ENCODE measurements at places on chromosomes 1 and 21.

DNA sequence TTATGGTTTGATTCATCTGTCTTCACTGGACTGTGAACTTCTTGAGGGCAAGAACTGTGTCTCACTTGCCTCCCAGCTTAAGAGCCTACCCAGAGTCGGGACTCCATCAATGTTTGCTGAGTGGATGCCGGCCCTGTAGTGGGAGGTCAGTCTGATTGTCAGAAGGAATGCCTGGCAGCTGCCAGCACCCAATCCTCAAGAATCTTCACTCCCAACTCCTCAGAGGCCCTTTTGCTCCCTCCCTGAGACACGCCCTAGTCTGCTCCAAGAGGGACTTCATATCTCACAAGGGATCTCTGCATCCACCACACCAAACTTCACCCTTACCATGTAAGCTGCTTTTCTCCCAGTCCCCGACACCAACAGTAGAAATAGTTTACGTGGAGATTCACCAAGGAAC lies 15.2 kb upstream of the KDM4A start:
- no peak for DNase-seq

DNA sequence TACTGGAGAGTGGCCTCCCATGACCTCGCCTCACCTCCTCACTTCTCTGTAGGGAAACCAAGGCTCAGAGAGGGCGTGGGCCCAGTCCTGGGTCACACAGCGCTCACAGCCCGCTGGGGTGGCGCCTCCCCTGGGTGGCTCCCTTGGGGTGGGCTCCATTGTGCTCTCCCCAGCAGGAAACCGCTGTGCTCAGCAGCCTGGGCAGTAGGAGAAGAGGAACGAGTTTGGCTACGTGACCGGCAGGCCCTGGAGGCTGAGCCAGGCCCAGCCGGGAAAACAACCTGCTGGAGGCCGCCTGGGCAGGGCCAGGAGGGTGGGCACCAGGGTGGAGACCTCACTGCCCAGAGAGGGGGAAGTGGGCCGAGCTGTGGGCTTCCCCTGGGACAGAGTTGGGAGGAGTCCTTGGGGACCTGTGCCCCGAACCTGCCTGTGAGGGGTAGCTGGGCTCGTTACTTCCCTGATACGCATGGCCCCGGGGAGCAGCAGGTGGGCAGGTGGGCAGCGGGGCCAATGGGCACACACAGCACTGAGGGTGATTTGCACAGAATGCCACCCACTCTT lies 15.0 kb upstream of the FAM131C start:
- DNase-seq = no peak

DNA sequence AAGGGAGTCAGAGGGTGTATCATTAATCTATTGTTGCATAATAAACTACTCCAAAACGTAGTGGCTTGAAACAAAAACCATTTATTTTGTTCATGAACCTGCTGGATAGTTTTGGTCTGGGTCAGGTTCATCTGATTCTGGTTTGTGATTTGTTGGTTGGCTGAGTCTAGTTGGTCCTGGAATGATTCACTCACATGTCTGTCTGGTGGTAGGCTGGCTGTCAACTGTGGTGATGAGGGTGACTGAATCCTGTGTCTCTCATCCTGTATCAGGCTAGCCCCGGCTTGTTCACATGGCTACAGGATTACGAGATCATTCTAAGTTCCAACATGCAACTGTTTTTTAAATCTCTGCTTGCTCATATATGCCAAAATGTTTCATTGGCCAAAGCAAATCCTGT lies 22.5 kb upstream of the SIKE1 start:
- DNase-seq = no peak

- no peak for DNase-seq
Measured at GRCh38 chr1:152502496-152503180, 8.0 kb upstream of the LCE5A start.

- no peak for DNase-seq
Measured at GRCh38 chr1:22930240-22930912, 42.3 kb downstream of the LACTBL1 start.

DNA sequence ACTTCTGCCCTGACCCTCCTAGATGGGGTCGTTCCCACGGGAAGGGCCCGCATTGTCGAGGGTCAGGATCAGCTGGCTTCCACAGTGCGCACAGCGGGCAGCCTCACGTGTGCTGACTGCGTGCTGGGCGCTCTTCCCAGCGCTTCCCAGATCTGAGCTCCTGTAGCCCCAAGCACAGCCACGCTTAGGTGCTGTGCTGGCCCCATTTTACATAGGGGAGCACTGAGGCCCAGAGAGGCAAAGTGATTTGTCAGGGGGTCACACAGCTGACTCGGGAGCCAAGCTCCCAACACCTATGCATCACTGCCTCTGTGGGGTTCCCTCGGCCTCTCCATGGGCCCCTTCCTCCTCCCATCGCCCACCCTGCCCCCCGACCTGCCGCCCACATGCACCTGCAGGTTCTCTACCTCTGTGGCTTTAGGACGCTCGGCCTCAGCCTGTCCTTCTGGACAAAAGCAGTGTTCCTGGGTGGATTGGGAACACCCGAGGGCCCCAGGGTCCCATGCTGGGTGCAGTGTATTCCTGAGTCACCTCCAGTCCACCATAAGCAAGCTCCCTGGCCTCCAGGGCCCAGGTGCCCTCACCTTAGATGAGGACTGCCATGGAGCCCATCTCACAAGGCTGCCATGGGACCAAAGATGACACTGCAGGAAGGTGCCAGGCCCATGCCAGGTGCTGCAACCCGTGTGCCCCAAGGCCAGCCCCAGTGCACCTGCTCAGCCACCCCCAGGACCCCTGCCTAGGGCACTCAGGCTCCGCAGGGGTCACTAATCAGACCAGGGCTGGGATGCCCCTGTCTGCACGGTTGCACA lies 23.3 kb downstream of the TFF3 start:
- no peak for DNase-seq

- DNase-seq = no peak
Measured at GRCh38 chr1:179807691-179808485, 64.8 kb downstream of the FAM163A start.

GRCh38 chr1:201114245-201115131 lies 2.3 kb upstream of the CACNA1S start:
- DNase-seq = peak; percentile 47

GRCh38 chr1:6445062-6445763 lies 20.6 kb downstream of the ESPN start:
- DNase-seq = no peak

GRCh38 chr1:3590139-3590763 lies 21.1 kb downstream of the MEGF6 start:
- DNase-seq = no peak

DNA sequence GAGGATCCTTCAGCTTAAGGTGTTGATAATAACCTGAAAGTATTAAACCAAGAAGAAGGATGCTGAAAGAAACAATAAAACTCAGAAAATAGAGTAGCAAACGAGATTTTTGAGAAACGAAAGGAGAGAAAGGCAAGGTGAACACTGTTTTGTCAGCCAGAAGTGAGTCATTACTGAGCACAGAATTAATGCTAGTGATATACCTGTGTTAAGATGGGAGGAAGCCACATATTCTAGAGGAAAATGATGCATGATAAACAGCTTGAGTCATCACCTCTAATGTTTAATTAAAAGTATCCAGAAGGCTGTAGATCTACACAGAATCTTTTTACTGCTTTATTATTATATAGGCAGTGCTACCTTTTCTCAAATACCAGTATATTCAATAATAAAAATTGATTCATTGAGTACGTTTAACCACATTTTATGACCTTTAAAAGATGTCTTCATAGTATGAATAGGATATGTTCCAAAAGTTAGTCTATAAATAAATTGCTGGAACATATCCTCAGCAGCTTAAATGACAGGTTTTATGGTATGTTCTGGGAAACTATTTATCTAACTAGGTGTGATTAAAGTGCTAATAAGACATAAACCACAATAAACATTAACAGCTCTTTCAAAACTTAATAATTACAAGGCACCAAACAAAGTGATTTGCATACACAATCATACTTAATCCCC lies 10.3 kb downstream of the SH3GLB1 start:
- no peak for DNase-seq

DNA sequence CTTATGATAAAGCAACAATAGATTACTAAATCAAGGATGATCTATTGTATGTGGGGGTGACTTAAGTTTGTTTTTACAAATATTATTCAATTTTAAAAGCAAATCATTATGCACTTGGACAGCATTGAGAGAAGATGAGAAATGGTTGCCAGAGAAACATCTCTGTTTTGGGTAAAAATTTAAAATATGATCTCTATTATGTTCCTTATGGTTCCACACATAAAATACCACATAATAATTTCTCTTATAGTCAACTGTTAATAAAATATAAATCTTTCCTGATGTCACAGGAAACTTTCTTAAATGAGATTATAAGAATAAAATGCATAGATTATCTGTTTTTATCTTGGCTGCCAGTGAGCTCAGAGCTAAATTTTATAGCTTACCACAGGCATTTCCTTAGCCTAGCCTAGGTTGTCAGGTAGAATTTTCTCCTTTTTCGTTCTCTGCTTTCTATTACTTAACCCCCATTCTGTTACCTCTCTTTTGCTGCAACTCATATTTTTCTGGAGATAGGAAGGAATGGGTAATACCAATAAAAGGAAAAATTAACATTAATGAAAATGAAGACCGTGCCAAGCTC lies 109.7 kb downstream of the TGFB2 start:
- no peak for DNase-seq

GRCh38 chr1:156500543-156500792 lies at the start of gene MEF2D:
TSS of gene MEF2D (minus strand) at chr1:156500775. CDS start at chr1:156483292, 17,483 bp downstream.
- no peak for DNase-seq

DNA sequence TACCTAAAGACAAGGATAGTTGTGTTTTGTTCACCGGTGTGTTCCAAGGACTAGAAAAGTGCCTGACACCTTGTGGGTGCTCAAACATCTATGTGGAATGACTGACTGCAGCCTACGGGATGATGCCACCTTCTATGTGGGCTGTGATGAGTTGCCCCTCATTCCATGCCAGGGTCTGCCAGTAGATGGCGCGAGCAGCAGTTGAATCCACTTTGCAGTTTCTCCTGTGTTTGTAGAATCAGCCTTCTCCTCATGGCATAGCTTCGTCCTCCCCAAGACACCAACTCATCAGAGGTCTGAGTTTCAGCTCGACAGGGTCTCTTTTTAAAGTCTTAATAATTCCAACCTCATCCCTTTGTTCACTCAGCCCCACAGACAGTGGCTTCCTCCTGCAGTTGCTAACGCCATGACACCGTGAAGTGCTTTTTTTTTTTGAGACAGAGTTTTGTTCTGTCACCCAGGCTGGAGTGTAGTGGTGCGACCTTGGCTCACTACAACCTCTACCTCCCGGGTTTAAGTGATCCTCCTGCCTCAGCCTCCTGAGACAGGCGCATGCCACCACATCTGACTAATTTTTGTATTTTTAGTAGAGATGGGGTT lies 133.7 kb downstream of the CAPN8 start:
- peak; percentile 13 for DNase-seq

- DNase-seq = no peak
Measured at GRCh38 chr1:46254668-46255067, 7.1 kb downstream of the RAD54L start.

GRCh38 chr1:56360021-56360420 lies 219.3 kb downstream of the PLPP3 start:
- DNase-seq = no peak

DNA sequence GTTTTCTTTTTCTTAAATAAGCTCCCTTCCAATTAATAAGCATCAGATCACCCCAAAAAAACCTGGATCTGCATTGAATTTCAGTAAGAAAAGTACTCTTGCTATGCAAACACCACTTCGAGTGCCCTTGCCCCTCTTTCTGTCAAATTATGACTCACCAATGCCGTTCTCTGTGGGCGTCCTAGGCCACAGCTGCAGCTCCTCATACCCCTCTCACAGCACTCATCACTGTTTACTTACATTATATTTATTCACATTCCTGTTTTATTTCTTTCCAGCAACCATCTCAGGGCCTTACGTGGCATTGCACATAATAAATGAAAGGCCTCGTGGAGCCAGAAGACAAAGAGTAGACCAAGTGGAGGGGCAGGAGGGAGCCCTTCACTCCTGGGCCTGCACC lies 99.1 kb upstream of the CTTNBP2NL start:
- no peak for DNase-seq

GRCh38 chr1:12161662-12162458 lies 4.9 kb upstream of the TNFRSF1B start:
- DNase-seq = peak; percentile 82

DNA sequence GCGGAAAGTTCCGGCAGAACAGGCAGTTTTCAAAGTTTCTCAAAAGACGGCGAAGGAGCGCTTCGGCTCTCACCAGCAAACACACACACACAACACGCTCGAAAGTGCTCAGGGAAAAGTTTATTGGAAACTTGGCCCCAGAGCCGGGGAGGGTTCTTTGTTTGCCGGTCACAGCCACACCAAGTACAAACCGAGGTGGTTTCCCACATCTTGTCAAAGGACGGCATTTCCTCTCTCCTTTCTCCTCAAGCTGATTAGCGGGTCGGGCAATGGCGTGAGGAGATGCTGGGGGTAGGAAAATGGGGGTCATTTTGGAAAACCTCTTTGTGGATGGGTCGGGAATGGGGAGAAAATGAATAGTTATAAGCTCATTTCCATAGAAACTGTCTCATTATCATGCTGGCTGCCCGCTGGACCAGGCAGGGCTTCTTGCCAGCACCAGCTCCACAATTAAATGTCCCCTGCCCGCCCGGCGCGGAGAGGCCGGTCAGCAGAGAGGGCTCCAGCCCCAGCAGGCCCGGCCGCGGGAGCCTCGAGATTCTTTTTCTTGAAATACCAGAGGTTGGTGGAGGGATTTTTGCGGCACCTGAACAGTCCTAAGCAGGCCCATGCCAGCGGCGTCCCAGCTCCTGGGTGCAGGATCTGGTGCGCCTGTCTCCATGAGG lies 92.3 kb downstream of the PRDM16 start:
- DNase-seq = no peak

DNA sequence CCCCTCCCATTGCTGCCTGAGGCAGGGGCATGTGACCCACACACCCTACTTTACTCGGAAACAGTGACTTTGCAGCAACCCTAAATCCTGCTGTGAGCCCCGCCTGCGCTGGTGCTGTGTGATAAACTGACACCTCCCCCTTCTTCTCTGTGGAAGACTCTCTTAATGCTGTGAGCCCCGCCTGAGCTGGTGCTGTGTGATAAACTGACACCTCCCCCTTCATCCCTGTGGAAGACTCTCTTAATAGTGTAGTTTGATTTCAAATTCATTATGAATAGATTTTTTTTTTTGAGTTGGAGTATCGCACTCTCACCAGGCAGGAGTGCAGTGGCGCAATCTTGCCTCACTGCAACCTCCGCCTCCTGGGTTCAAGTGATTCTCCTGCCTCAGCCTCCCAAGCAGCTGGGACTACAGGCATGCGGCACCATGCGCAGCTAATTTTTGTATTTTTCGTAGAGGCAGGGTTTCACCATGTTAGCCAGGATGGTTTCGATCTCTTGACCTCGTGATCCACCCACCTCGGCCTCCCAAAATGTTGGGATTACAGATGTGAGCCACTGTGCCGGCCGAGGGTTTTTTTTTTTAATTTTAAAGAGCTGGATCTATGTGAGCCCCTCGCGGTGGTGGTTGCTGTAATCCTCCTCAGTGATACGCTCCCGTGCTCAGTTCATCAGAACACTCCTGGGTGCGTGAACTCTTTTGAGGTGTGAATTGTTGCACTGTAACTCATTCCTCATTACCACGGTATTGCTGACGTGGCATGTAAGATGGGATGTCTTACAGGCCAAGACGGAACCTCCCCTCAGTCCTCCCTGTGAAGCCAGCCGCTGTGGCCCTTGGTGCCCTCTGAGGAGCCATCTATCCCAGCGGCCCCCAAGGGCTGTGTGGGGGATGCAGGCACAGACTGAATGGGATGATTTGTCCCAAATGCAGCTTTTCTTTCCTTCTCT lies 60.3 kb downstream of the GALNT2 start:
- DNase-seq = peak; percentile 61

- DNase-seq = no peak
Measured at GRCh38 chr1:160018347-160018746, 13.4 kb downstream of the PIGM start.

GRCh38 chr1:222642468-222642867 lies 24.6 kb downstream of the MIA3 start:
- DNase-seq = no peak

GRCh38 chr1:162878000-162878596 lies 17.1 kb upstream of the CCDC190 start:
- no peak for DNase-seq
